ENCODE measurements at places on chromosomes 5 and 9.

GRCh38 chr5:138989720-138990119 is 114.6 kb upstream of the LRRTM2 start:
- no peak for DNase-seq

GRCh38 chr9:5443850-5444249 is 6.1 kb upstream of the PLGRKT start:
- no peak for DNase-seq

DNA sequence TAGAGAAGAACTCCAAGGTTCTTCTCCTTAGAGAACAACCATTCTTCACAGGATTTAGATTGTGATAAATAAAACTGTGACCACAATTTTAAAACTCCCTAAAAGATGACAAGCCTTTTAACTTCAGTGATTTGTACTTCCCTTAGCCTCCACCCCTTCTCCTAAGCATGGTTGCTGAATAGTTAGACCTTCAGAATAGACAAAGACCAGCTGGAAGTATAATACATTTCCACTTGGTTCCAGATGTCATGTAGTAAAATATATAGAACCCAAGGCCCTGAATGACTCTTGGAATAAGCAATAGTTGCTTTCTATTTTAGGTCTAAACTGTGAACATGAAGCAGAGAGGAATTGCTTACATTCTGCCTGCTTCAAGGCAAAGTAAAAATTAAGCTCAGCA is 208.7 kb downstream of the ARRDC3 start:
- DNase-seq: no peak

GRCh38 chr9:21543187-21543586 is 61.1 kb upstream of the IFNE start:
- no peak for DNase-seq

- no peak for DNase-seq
These were observed 92.4 kb upstream of the NFIL3 start for GRCh38 chr9:91516081-91516480.

GRCh38 chr9:19510907-19511306 is 102.1 kb downstream of the ACER2 start:
- DNase-seq: no peak

GRCh38 chr9:5665059-5665458 is 36.2 kb downstream of the RIC1 start:
- DNase-seq: no peak

DNA sequence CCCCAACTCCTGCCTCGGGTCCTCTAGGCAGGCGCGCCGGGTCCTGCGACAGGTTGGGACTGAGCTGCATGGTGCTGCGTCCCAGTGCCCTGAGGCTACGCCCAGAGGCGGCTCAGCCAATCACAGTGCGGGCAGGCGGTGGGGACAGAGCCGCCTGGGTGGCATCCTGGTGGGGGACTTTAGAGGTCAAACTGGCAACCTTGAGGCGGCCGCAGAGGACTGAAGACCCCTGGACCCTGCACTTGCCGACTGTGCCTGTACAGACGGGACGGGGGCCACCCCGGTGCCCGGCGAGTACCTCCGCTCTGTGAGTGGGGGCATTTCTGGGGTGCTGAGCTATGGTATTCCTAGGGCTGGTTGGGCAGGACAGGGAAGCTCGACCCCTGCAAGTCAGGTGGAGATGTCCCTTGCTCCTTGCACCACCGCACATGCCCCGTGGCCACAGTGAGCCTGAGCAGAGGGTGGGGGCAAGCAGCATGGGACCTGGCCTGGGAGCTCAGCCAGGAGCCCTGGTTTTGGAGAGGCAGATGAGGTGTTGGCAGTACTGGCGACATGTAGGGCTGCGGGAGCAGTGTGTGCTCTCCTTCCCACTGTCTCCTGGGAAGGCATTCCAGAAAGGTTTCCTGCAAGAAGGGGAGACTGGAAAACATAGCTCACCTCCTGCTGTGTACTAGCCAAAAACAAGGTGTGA is 45.5 kb downstream of the CTSL start:
- DNase-seq: no peak

DNA sequence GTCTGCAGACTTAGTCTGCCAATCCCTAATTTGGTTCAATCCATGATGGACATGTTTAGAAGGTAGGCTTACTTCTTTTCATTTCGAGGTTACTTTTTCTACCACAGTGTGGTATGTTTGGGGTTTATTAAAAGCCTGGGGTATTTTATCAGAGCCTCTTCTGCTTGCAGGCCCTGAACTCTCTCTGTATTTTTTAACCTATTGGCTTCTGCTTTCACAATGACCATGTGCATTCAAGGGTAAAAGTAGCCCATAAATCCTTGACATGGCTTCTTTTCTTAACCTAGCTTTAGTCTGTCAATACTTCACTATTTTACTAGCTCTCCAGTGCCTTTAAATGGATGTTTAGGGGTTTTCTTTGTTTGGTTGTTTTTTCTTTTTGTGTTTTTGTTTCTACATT is 286.6 kb downstream of the FER start:
- no peak for DNase-seq
